Activated T-helper 1 cell treated with anti-CD3 and anti-CD28 coated beads, Interleukin-2, amount 50 U/mL, for 16 hours (primary cell): ENCODE measurements at places on chromosomes 3 and 15.

DNA sequence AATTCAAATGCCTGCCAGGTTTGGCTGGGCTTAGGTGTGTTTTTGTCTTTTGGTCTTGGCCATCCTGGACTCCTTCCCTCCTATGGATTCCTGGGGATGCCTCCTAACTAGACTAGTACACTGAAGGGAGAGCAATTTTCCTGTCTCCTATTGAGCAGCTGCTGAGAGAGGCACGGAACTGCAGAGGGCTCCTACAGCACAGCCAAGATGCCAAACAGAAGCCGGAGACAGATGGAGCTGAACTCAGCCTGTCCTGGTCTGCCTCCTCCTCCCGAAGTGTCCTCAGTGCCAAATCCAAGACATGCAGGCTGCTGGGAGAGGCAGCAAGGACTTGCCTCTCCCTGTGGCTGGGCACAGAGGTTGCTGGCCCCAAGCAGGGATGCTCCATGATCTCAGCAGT, 256.6 kb upstream of the PROK2 start:
- no peak for DNase-seq

GRCh38 chr15:92571824-92572223, 83.8 kb downstream of the FAM174B start:
- no peak for DNase-seq

DNA sequence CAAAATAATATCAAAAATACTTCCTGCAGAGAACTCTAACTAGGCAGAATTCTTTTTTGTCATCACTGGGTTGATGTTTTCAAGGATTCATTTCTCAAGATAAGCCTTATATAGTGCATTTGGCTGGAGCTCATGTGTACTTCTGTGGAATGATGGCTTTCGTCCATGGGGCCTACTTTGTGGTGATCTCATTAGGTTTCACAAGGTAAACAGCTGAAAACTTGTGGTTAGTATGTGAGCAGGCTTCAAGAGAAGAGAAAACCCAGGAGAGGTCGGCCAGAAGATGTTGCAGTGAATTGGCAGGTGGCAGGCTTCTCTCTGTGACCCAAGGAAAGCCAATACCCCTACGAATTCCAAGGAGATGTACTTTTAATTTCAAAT, 121.4 kb upstream of the PHLDB2 start:
- no peak for DNase-seq

DNA sequence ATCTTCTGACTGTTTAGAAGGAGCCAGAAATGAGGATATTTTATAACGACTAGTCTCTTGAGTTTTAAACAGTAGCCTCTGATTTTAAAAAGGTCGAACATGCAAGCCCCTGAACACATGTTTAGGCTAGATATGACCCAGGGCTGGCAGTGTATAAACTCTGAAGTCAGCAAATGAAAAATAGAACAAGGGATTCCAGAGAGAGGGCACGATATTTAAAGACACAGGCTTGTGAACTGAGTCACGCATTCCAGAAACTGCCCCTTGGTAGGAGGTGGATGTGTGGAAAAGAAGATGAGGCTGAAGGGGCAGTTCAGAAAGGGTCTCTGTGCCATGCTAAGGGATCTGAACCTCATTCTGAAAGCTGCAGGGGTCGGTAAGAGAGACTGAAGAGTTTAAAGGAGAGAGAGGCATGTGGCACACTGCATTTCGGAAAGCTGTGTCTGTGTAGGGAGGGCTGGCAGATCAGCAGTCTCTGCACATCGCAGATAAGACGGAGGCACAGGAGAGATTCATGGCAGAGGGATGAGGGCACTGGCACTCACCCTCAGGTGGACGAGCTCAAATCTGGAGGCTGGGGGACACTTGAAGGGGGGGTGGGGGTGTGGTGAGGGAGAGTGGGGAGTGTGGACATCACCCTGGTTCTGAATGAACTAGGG, 22.1 kb downstream of the ST8SIA2 start:
- no peak for DNase-seq

- no peak for DNase-seq
Measured at GRCh38 chr15:51288143-51289065, 50.0 kb downstream of the CYP19A1 start.

DNA sequence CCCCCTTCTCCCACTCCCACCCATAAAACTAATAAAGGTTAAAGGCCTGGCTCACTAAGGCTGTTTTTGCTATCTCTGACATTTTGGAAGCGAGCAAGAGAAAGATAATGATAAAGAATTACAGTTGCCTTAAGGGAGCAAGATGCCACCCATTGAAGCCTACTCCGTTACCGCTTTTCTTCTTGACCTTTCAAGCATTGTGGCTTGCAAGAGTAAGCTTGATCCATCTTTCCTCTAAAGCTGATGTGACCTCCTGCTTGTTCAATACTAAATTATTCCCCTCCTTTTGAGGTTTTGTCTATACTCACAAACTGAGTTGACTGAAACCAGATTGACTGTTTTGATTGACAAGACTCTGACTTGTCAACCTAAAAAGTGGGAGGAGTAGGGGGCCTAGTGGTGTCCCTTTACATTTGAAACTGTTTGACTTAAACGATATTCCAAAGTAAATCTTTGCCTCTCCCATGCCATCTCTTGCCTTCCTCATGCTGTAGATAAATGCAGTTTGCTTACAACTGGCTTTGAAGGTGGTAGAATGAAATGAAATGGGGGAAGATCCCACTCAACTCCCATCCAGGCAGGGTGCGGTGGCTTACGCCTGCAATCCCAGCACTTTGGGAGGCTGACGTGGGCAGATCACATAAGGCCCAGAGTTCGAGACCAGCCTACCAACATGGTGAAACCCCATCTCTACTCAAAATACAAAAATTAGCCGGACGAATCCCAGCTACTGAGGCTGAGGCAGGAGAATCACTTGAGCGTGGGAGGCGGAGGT, 8.0 kb downstream of the TRIM71 start:
- no peak for DNase-seq

- DNase-seq: peak; percentile 21
Measured at GRCh38 chr3:11720304-11720898, 76.7 kb upstream of the VGLL4 start.

DNA sequence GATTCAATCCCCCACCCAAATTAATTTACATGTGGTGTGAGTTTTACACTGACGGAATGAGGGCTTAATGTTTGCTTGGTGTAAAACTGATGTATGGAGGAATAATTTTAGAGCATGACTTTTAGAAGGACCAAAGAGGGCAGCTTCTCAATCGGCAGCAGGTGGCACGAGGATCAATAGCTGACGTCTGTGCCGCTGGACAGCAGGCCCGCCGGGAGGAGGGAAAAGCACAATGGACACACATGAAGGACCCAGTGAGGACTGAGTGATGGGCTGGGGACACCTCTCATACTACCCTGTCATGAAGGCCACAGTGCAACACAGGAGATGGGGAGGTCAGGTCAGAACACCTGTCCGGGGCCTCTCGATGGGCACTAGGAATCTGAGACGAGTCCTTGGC, 61.4 kb upstream of the NSMCE3 start:
- DNase-seq: no peak

- DNase-seq: no peak
Measured at GRCh38 chr3:69817988-69818387, 78.7 kb downstream of the MITF start.

GRCh38 chr15:59180945-59181600, 25.6 kb upstream of the LDHAL6B start:
- no peak for DNase-seq

DNA sequence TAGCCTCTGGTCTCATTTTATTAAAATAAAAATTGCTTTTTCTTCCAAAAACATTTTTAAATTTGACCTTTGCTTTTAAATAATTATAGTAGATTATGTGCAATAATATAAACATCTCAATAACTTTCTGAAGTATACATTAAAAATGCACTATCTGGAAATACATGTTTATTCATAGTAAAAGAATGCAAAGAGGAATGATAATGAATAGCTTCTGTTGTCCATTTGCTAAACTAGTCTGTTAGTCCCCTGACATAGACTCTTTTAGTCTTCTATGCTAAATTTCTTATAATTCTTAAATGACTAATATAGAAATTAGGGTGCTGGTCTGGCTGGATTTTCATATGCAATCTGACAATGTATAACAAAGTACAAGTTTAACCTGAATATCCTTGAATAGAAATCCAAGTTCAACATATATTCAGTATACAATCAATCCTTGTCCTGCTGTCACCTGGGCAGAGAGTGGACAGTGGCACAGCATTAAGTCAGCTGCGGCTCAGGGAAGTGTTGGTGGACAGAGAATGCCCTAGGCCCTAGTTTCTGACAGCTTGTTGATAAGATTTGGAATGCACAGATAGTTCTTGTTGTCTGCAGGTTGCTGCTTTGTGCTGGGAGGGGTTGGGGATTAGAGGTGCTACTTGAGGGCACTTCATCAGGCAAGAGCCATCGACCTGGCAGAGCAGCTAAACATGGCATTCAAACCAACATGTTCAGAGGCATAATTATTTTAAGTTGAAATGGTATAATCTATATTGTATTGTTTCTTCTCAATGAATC, 161.7 kb downstream of the MBNL1 start:
- DNase-seq: no peak

DNA sequence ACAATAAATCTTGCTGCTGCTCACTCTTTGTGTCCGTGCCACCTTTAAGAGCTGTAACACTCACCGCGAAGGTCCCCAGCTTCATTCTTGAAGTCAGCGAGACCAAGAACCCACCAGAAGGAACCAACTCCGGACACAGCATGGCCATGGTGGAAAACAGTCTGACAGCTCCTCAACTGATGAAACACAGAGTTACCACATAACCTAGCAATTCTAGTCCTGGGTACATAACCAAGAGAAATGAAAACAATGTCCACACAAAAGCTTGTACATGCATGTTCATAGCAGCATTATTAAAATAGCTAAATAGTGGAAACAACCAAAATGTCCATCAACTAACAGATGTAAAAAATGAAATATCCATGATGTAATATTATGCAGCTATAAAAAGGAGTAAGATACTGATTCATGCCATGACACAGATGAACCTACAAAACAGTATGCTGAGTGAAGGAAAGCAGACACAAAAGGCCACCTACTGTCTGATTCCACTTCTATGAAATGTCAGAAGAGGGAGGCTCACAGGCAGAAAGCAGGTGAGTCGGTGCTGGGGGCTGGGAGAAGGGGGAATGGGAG, 36.8 kb downstream of the VGLL4 start:
- no peak for DNase-seq

DNA sequence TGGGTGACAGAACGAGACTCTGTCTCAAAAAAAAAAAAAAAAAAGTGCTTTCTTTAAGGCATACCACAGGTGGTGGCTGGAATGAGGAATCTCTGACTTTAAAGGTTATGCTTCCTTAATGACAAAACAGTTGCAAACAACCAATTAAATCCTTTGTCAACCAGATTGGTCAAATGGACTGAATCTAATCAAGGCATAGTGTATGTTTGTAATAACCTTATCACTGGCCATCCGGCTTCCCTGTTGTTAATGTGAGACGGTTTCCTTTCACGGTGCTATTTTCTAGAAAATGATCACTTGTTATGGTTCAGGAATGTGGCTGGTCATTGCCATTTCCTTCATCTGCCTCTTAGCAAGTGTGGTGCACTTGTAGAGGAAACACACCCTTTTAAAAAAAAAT, 75.9 kb downstream of the FLNB start:
- DNase-seq: no peak

GRCh38 chr3:22858486-22858885, 344.6 kb upstream of the UBE2E2 start:
- no peak for DNase-seq

GRCh38 chr15:44265757-44266156, 22.8 kb upstream of the GOLM2 start:
- DNase-seq: no peak

GRCh38 chr3:184679056-184679816, 32.6 kb downstream of the MAGEF1 start:
- DNase-seq: no peak

- no peak for DNase-seq
Measured at GRCh38 chr15:98896802-98897732, 110.5 kb downstream of the PGPEP1L start.

GRCh38 chr3:189267981-189268613, 96.3 kb downstream of the TPRG1 start:
- no peak for DNase-seq

- DNase-seq: no peak
Measured at GRCh38 chr3:172135820-172136219, 96.4 kb downstream of the FNDC3B start.

- no peak for DNase-seq
Measured at GRCh38 chr15:85034276-85034675, 52.6 kb downstream of the PDE8A start.

DNA sequence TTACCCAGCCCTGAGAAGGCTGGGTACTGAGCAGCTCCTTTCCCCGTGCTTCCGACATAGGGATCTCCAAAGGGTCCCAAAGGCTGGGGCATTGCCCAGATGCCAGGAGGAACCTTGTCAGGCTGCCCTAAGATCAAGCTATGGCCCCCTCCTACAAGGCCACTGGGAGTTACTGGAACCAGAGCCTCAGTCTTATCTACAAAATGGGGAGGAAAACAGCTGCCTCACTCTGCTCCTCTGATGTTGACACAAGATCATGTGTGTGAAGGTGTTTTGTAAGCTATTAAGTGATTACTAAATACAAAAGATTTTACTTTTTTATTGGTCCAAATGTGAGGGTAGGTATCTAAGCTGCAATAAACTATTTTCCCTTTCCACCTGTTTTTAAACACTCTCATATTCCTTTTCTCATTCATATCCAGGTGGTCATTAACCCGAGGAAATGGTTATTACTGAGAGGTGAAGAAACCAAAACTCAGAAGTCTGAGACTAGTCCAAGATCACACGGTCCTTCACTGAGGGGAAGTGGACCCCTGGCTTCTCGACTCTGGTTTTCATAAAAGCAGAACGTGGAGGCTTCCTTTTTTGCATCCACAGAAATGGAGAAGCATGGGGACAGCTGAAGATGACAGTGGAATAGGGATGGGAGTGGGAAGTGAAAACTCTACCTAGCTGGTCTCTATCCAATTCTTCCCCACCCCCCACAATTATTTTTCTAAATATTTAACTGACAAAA, 1.7 kb downstream of the ARPIN start:
- no peak for DNase-seq

DNA sequence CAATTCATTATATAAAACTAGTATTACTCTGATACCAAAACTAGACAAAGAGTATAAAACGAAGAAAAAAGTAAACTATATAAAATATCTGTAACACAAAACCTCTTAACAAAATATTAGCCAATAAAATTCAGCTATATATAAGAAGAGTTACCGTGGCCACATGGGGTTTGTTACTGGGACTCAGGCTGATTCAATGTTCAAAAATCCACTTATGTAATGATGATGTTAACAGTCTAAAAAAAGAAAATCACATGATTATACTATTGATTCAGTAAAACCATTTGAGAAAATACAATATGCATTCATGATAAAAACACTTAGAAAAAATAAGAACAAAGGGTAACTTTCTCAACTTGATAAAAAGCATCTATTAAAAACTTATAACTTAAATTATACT, 18.3 kb downstream of the P2RY1 start:
- DNase-seq: no peak

- no peak for DNase-seq
Measured at GRCh38 chr3:153704115-153704514, 417.1 kb upstream of the ARHGEF26 start.

GRCh38 chr3:11898611-11899325, 52.1 kb upstream of the TAMM41 start:
- no peak for DNase-seq

GRCh38 chr3:9222956-9223639, 26.3 kb downstream of the SRGAP3 start:
- DNase-seq: no peak
